ENCODE measurements at places on chromosomes 13 and 19.

DNA sequence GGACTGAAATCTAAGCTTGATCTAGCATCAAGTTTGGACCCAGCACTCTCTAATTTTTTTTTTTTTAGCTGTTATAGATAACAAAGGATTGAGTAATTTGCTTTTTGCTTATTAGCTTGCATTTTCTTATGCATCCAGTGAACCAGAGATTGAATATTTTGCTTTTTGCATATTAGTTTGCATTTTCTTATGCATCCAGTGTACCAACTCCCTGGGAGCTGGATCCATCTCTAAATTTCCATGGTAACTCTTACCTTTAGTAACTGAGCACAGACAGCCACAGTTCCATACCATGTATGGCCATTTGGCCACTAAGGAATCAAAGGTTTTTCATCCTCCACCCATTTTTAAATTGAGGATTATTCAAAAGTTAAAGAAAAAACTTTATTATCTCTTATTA is 8.7 kb upstream of the ZNF548 start:
- DNase-seq: no peak

- peak; percentile 33 for DNase-seq
Measured at GRCh38 chr13:59680429-59681024, 483.2 kb downstream of the DIAPH3 start.

- peak; percentile 84 for DNase-seq
Measured at GRCh38 chr13:25738342-25739196, 313.2 kb downstream of the SHISA2 start.

DNA sequence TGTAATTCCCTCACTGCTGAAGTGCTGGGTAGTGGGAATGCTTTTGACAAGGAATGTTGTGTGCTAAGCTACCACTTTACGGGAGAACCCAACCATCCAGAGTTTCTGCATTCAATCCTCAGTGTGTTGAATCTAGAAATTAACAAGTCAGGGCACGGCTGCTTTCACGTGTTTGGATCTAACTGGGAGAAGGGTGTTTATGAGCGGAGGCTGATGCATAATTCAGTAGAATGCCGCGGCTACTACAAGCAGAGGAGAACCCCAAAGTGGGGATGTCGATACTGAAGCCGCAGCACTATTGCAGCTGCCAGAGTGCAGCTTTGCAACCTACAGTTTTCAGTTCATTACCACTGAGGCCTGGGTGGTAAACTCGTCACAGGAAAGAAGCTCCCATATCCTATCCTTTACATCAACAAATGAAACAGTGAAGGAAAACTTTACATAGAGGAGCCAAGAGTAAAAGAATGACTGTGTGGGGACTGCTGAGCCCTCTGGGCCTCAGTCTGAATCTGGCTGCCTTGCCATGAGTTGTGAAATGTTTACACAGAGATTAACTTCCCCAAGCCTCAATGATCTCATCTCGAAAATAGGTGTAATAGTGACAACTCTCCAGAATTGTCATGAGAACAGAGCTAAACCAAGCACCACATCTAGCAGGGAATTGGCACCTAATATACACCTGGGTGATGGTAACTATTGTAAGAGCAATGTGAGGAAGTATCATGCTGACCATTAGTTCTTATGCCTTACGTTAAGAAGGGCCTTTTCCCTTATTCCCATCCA is 531.7 kb downstream of the MYO16 start:
- DNase-seq: no peak

DNA sequence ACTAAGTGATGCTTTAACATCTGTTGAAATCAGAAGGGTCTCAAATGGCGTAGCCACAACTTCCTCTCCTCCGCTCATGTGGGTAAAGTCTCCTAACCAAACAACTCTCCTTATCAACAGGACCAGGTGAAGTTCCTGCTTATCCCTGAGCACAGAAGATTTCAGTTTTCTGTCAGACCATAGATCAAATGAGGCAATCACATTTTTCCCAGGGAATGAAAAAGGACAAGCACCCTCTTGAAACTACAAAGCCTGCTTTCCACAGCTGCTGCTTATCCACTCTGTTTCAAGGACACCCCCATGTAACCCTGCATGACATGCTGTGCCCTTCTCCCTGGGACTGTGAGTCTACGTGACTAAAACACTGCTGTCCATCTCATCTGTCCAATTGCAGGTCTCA is 788.3 kb upstream of the SLITRK5 start:
- DNase-seq: no peak

DNA sequence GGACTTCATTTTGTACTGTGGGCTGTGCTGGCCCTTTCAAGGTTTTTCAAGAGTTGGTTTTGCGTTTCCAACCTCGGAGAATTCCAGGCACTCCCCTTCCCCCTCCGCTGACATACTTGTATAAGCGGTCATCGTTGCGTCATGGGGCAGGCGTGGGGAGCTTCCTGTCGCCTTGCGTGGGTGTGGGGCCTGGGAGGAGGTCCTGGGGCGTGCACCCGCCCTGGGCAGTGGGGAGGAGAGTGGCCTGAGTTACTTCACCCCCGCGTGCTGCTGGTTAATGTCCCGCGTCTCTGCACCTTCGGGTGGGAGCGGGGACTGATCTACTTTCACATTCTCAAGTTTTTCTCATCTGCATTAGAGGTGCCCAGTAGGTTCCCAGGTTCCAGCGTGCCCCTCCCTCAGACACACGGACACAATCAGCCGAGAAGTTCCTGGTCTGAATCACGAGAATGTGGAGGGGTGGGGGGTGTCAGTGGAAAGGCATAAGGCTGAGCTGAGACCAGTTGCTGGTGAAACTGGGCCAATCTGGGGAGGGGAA is 4.1 kb downstream of the IER2 start:
- DNase-seq: no peak

- no peak for DNase-seq
Measured at GRCh38 chr19:47742634-47743033, 2.7 kb upstream of the NOP53 start.

DNA sequence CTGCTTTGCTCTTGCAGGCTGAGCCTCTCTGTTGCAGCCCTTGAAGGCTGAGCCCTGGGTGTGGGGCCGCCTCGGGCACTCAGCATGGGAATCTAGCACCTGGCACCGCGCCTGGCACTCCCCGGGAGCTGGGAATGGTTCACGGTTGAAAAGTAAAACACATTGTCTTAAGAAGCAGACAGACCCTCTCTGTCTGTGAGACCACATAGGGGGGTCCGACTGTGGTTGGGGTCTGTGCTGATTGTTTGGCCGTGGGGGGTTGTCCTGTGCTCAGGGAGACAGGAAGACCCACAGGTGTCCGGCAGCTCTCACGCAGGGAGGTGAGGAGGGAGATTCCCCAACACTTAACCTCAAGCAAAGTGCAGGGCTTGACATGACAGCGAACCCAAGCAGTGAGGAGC is 64.8 kb downstream of the SOX1 start:
- DNase-seq: peak; percentile 74

GRCh38 chr19:3720349-3720917 is 12.2 kb downstream of the TJP3 start:
- DNase-seq: no peak

GRCh38 chr19:30078381-30078910 is 136.4 kb downstream of the URI1 start:
- DNase-seq: no peak

DNA sequence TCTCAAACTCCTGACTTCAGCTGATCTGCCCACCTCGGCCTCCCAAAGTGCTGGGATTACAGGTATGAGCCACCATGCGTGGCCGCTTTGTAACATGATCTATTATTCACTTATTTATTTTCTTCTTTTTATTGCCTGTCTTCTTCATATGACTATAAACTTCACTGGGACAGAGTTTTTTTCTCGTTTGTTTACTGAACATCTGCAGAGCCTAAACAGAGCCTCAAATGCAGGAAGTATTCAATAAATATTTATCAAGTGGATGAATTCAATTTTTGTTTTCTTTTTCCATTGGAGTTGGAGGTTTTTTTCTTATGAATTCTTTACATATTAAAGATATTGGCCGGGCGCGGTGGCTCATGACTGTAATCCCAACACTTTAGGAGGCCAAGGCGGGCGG is 54.7 kb downstream of the SKA3 start:
- DNase-seq: no peak

DNA sequence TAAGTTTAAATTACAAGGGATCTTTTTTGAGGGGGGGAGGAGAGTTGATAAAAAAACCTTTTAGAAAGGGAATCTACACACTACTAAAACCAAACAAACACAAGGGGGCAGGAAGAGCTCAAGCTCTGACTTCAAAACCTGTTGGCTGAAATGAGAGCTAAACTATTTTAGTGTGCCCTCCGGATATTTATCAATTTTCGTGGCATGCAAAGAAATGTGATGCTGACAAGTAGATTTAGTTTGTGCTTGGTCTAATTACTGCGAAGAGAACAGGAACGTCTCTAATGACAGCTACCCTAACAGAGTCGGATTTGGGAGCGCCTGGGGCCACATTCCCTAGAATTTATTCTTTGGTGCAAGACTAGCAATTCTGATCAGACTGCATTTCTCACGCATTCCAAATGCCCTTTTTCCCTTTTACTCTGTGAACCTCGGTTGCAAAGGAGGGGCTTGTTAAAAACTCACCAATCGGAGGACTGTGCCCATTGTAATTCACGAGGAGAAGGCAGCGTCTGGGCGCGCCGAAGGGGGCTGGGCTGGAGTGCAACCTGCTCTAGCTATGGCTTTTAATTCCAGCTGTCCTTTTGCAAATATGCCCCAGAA is 802 bp upstream of the FREM2 start:
- peak; percentile 59 for DNase-seq

DNA sequence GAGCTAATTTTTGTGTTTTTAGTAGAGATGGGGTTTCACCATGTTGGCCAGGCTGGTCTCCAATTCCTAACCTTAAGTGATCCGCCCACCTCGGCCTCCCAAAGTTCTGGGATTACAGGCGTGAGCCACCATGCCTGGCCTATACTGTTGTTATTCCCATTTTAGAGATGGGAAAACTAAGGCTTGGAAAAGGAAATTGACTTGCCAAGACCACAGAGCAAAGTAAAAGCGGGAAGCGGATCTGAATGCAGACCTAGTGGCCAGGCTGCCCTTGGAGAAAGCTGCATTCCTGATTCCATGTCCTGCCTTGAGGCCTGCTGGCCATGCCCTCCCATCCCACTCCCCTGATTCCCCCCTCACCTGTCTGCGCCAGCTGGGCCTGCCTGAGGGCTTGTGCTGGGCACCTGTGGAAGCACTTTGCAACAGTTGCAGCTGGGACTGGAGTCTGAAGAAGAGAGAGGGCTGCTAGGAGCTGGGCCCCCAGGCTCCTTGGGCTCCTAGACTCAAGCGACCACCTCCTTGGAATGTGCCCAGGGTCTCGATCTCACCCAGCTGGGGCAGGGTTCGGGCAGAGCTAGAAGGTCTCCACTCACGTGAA is 5.7 kb downstream of the PALM3 start:
- no peak for DNase-seq

DNA sequence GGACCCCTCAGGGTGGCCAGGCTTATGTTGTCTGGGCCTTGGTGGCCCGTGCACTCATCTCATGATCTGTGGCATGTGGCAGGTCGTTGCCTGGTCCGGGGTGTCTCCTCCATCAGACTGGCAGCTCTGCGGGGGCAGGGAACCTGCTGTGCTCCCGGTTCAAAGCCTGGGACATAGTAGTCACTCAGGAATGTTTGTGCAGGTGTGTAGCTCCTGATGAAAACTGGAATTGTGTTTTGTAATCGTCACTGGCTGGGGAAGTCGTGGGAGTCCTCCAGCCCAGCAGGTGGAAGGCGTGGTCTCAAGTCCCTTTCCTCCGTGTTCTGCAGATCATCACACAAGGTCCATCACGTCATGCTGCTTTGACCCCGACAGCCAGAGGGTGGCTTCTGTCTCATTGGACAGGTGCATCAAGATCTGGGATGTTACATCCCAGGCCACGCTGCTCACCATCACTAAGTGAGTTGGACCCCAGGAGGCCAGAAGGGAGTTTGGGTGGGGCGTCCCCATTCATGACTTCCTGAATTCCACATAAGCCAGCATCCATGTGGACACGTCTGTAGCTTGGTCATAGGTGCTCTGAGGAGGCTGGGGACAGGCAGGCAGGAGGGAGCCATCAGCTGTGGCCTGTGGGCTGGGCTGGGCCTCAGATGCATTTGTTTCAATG is 19.1 kb downstream of the WDR88 start:
- DNase-seq: no peak

- no peak for DNase-seq
Measured at GRCh38 chr19:4386041-4386782, 14.1 kb downstream of the SH3GL1 start.

- no peak for DNase-seq
Measured at GRCh38 chr13:43411211-43411610, 375.6 kb downstream of the ENOX1 start.

GRCh38 chr19:33620611-33621010 is 1.1 kb upstream of the CHST8 start:
- no peak for DNase-seq

GRCh38 chr13:28717170-28717569 is 1.6 kb downstream of the SLC46A3 start:
- no peak for DNase-seq

- no peak for DNase-seq
Measured at GRCh38 chr19:32646556-32646955, 28.4 kb downstream of the ANKRD27 start.

DNA sequence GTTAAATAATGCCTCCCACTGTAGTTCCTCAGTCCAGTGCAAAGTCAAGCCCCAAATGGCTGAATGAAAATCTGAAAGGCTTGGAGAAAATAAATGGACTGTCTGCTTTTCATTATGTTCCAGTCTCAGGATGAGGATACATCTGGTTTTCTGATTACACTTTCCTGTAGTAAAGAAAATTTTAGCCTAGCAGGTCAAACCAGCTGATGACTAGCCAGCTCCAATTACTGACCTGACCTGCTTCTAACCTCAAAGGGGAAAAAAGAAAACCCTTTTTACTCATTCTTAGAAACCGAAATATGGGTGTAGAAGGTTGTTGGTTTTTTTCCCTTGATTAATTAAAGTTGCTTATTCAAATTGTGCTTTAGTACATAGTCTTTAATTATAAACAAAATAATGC is 418.4 kb downstream of the EFNB2 start:
- no peak for DNase-seq

DNA sequence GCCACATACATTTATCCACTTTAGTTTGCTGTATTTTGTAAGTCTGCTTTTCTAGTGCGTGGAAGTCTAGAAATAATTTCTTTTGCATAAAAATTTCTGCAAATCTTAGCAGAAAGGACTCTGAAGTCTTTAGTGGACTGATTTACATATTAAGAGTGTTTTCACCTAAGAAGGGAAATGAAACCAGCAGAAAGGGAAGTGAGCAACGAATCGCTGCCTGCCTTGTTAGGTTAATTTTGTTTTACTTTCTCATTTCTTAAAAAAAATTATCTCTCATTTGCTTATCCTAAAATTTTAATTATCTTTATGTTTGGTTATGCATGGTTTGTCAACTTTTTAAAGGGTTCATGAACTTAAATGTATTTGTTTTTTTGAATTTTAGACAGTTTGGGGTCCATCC is 767 bp upstream of the GPR18 start:
- no peak for DNase-seq

DNA sequence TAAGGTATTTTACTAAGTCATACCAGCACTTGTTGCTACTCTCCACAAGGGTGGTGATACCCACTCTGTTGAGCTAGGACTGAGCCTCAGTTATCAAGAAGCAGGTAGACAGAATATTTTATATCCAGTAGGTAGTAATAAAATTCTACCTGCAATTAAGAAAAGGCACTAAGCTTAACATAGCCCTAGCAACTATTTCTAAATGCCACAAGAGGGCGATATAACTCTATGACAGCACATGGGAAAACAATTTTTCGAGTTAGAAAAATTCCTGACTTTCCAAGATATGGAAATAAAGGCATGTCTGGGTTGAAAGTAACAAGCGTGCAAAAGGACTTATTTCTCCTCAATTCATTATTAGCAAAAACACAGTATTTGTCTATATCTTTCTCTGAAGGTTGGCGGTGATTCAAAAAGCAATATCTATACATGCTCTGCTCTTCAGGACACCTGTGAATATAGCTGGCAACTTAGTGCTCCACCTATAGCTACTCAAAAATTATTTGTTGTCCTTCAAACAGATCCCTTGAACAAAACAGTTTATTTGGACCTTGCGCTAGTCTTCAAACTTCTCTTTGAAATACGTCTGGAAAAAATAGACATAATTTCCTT is 14.7 kb downstream of the CCDC169 start:
- DNase-seq: peak; percentile 34
